Activated CD4-positive, alpha-beta T cell treated with anti-CD3 and anti-CD28 coated beads for 48 hours (primary cell): ENCODE measurements at places on chromosomes 5 and 9.

DNA sequence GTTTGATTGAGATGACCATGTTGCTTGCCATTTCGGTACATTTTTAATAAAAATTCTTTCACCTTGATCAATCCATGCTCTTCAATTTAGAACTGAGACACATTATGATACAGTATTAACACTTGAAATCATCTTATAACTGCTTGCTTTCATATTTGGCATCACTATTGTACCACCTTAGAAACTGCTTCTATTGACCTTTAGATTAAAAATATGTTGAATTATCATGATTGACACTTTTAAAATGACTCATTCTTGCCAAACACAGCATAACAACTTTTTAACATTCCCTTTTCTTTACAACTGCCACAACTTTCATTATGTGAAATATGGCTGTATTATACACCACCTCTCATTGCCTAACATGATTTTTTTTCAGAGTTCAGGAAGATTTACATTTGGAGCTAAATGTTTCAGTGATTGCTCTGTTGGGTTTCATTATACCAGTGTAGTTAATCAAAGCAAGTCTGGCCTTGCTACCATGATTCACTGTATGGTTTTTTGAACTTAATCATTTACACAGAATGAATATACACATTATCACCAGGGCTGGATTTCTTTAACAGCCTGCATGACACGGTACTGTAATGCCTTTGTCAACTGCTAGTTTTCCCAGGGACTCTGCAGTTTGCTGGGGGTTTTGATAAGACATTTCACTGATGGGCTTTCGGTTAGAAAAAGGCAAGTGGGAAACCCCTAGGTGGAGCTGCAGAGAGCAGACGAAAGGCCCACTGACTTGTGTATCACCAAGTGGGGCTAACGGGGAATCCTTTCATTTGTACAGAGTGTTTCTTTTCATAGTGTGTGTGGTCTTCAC is 93.6 kb upstream of the TLE4 start:
- peak; percentile 15 for DNase-seq

DNA sequence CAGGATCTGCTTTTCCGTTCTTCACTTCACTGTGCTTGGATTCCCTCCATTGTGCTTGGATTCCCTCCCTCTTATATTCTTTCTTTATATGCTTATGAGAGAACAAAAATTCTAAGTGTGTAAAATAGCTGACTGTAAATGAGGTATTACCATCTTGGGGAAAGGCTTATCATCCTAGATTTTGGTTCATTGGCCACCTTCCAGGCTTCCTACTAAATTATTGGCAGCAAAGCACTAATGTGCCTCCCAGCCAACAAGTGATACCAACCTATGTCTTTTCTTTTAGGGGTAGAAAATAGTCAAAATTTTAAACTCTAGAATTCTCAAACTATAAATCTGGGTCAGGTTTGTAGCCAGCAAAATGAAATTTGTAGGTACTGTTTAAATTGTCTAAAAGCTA is 52.7 kb downstream of the NDUFAF2 start:
- no peak for DNase-seq

DNA sequence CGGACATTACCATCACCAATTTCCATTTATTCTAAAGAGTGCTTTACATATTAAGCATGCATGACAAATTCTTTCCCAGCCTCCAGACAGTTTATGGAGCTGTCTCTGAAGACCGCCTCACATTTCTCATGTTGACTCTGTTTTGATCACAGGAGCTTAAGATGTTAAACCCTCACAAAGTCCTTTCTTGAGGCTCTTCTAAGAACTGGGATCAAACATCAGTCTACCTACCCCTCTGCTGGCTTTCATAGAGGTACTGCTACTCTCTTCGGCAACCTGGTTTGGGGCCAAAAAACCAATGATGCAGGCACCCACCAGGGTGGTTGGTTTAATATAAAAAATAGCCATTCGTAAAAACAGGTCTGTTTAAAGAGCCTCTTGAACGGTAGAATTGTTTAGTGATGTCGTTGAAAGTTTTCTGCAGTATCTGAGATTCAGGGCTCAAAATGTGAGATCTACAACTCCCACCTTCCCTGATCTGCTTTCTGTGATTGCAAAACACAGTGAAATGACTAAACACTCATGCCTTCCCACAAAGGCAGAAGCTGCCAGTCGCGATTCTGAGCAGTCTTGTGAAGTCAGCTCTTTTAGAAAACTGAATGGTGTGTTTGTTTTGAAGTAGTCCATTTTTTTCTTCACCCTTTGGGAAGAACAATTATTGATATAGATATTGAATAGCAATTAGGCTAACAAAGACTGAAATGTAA is 3.5 kb downstream of the RXFP3 start:
- DNase-seq, result no peak

DNA sequence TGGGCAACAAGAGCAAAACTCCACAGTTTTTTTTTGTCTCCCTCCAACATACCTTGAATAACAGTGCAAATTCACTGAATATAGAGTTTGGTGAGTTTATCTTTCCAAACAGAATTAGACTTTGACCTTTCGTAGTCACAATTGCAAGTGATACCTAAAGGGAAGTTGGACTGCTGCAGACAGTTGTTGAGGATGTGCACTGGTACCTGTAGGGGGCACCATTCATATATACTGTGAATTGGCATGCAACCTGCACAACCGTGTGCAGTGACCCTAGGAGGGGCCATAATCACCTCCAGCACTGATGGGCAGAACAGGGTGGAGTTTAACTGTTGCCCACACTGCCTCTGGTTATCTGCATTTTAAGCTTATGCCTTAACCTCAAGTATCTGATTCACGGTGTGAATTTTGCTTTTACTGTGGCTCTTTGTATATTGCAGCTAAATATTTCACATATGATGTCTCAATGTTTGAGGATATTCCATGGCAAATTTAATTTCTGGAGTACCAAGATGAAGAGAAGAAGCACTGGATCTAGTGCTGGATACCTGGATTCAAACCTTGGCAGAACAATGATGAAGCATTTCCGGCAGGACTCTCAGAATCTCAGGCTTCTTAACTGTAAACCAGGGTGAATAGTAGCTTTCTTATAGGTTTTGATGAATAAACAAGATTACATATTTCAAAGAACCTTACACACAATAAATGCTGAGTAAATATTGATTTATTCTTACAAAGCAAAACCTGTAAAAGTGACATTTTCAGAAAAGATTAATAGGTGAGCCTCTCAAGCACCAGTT is 144.3 kb downstream of the ACTBL2 start:
- DNase-seq, result peak; percentile 15

DNA sequence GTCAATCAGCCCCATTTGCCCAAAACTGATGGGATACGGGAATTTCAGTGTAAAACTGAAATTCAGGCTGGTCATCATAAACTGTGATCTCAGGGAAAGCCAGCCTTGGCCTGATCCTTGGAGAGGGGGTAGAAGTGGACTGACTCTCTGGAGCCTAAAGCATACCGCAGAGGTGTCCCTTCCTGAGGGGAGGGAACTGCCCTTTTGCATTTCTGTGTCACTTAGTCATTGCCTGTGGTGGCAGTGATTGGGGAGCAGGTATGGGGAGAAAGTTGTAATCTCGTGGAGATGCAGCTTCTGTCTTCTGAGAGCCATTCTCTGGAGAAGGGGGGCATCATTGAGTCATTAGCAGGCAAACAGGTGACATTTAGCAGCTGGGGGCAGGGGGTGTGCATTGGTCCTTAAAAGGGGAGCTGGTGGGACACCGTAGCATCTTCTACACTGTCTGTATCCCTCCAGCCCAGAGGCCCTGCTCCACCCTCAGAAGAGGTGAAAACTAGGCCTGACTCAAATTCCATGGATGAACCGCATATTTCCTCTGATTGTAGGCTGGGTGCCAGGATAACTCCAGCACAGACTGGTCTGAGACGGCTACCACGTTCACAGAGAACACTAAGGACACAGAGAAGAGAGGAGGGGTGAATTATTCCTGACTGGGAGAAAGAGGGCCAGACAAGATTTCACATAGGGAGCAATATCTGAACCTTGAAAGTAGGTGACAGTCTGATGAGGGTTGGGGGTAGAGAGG is 143.3 kb downstream of the SEC61B start:
- DNase-seq, result no peak

GRCh38 chr9:112081918-112082729 is 93.0 kb downstream of the SUSD1 start:
- DNase-seq, result no peak

DNA sequence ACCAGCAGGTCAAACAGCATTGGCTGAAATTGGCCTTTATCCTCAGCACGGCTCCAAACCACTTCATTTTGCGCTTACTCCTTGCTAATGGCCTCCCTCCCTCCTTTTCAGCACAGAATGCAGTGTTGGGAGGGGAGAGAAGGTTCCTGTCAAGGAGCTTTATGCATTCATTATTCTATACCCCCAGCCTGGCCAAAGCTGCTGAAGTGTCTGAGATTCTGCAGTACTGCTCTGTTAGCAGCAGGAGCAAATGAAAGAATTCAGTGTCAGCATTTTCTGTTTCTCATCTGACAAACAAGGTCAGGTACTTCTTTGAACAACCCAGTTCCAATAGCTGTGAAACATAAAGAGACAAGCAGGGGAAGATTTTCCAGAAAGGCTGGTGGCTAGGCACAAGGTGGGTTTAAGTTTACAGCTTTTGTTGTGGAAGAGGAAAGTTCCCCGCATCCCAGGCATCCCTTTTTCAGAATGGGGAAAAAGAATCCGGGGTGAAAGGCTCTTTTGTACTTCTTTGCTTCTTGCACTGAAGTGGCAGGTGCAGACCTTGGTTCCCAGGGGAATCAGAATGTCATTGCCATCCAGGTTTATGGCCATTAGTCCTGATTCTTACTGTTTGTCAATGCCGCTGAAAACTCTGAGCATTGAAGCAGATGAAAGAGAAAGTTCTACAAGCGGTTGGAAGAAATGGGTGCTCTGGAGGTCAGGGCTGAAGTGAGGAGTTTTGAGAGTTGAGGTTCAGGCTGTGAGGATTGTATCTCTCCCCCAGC is 109.3 kb upstream of the APC start:
- no peak for DNase-seq

DNA sequence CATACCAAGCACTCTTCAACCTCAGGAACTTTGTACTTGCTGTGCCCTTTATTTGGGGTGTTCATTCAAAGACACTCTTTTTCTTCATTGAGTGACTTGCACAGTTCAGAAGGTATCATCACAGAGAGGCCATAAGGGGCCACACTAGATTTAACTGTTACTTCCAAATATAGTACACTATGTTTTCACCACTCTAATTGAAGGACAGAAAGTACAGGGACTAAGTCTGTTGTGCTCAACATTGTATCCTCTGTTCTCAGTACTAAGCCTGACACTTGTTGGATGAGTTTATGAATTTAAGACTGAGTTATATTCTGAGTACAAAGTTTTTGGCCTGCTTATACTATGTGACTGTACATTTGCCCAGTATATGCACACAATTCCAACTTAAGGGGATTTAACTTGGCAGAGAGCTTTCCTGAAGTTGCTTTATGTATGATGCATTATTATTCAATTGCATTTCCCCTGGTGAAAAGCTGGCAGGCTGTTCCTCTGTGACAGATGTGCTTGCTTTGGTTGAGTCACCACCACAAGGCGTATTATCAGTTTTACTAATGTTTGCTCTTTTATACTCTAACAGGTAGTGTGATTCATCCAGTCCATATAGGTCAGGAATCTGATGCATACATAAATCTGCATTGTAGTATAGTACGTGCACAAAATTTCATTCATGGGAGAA is 714.8 kb downstream of the TLR4 start:
- no peak for DNase-seq

DNA sequence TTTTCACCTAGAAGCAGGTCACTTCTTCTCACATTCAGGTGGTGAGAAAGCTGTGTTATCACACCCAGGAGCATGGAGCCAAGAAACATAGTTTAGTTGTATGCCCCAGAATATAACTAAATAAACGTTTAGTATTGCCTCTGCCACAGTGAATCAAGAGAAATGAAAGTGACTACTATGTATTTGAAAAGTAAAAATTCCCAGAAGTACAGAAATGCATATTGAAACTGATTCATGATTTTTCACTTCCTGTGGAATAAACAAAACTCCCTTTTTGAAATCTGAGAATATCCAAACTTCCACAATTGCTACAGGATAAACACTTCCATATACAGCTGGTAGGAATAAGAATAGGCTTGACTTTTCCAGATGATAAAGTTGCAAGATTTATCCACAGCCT is 15.3 kb upstream of the NINJ1 start:
- DNase-seq, result no peak

- DNase-seq, result no peak
Observed at GRCh38 chr5:82405618-82406204, 127.6 kb upstream of the RPS23 start.

- DNase-seq, result no peak
Observed at GRCh38 chr9:19385786-19386501, 5.9 kb upstream of the RPS6 start.

GRCh38 chr5:138967791-138968448 is 92.8 kb upstream of the LRRTM2 start:
- DNase-seq, result no peak

DNA sequence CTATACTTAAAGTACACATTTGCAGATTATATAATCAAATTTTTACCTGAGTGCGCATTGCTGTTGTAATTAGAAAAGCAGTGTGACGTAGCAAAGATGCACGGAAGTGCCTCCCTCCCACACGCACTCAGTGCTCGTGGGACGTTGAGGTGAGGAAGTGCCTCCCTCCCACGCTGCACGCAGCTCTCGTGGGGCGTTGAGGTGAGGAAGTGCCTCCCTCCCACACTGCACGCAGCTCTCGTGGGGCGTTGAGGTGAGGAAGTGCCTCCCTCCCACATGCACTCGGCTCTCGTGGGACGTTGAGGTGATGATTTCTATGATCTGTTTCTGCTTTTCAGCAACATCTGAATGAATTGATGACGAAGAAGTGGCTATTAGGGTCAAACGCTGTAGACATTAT is 21.0 kb downstream of the EXOC3 start:
- peak; percentile 72 for DNase-seq

DNA sequence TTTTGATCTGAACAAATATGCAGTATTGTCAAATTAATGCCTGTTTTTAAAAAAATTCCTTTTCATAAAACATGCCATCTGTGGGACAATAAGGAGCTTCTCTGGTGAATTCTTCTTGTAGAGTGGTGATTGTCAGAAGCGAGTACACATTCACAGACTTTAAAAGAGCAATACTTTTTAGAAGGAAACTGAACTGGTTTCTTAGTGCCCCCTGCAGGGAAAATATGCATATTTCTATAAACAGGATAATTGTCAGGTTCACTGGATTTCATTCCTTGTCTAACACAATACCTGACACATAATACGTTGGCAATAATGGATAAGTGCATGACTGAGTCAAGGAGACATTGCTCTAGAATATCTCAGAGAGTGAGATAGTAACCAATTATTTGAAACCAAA is 133.7 kb downstream of the KIF4B start:
- no peak for DNase-seq
